ENCODE measurements at places on chromosomes 1 and 21.
A peak's percentile ranks its signal among the peaks of the same experiment; 100 is the strongest.

GRCh38 chr1:239098400-239099037 is 287.8 kb upstream of the CHRM3 start:
- no peak for DNase-seq

DNA sequence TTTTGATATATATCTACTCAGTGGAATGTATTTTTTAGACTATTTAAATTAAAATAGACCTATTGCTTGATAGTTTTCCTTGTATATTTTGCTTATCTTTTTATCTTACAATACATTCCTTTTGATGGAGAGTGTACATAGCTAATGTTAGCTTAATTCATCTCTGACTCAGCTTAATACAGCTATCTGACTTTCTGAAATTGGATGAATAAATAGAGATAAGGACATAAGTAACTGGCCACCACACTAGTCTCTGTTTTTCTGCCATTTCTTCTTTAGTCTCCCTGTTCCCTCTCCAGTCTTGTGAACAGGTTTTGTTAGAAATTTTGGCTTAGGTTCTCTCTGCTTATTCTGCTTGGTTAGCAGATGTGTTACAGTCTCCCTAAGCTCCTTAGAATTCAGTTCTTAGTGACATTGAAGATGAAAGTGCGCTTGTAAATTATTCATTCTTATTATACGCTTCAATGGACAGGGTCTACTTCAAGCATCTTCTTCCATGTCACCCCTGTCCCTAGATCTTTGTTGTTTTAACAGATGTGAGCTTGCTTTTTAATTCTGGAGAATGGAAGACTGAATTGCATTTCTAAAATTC is 59.6 kb downstream of the XPR1 start:
- DNase-seq = no peak

DNA sequence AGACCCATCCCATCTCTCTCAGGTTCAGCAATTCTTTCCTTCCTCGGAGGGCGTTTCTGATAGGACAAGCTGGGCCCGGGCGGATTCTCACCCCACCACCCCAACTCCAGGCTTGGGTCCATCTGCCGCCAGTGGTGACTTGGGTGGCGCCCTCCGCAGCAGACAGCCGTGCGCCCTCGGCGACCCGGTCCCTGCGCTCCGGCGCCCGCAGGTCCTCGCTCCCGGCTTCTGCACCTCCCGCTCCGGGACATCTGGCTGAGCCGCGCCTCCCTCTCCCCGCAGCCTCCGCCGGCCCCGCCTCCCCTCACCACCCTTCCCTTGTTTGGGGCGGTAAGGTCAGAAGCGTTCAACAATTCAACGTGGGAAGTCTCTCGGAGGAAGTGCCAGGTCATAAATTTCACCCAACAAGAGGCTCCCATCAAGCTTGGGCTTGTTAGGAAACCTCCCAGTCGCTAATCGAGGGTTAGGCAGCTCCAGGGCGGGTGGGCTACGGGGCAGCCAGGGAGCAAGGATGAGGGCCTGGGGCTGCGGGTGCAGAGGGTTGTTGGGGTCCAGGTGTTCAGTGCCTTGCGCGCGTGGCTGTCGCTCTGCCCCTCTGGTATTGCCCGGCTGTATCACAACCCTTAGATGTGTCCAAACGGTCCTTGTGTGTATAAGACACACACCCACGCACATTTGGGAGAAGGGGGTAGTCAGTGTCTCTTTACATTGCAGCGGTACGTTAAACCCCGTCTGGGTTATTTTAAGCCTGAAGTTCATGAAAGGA is 39.8 kb downstream of the OLIG1 start:
- no peak for DNase-seq

DNA sequence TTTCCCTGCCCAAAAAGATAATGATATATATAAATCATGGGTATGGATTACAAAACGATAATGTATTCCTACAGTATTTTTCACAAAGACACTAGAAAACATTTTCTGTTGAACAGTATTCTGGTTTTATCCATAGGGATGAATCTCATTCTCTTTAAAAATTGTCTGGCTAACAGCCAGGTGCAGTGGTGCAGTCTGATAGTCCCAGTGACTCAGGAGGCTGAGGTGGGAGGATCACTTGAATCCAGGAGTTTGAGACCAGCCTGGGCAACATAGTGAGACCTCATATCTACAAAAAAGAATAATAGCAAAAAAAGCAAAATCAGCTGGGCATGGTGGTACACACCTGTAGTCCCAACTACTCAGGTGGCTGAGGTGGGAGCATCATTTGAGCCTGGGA is 23.3 kb downstream of the PIP5K1A start:
- no peak for DNase-seq

DNA sequence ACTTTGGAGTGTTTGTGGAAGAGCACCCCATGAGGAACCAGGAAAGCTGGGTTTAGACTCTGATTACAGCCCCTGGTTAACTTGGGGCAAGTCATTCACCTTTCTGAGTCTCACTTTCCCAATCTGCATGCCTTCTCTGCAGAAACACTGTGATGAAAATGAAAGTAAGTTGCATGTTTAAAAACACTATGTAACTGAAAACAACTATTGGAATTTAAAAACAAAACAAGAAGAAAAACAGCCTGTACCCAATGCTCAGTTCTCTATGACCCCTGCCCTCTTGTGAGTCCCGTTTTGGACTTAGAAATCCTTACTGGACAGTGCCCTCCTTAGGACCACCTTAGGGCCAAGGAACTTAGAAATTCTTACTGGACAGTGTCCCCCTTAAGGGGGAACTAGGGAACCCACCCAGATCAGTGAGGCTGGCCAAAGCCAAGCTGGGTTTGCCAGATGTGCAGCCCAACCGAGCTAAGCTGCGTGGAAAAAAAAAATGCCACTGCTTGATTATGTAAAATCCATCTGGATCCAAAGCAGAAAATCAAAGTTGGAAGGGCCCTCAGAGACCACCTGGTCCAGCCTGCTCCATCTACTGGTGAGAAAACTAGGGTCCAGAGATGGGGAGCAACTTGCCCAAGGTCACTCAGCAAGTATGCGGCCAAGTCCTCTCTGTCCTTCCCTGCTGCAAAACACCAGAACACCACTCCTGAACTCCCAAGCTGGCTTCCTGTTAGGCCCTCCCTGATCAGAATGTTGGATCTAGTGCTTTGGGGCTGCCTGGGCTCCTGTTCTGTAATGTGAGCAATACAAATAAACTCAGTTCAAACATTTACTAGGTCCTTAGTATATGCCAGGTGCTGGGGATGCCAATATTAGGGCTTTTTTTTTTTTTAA is 77.7 kb downstream of the MRPL37 start:
- no peak for DNase-seq

DNA sequence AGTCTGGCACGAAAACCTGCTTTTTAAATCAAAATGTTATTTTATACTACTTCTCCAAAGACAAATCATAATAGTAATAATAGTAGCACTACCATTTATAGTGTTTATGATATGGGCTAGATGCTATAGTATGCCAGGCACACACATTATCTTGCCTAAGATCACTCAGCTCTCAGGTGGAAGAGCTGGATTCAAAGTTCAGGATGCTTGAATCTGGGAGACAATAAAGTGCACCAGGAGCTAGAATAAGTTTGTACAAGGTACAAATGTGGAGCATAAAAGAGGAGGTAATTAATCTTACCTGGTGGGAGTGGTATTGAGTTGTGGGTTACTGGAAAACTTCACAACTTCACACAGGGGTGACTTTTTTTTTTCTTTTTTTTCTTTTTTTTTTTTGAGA is 10.0 kb upstream of the ELOVL1 start:
- no peak for DNase-seq

- no peak for DNase-seq
Measured at GRCh38 chr21:14273736-14274538, 58.0 kb downstream of the RBM11 start.

DNA sequence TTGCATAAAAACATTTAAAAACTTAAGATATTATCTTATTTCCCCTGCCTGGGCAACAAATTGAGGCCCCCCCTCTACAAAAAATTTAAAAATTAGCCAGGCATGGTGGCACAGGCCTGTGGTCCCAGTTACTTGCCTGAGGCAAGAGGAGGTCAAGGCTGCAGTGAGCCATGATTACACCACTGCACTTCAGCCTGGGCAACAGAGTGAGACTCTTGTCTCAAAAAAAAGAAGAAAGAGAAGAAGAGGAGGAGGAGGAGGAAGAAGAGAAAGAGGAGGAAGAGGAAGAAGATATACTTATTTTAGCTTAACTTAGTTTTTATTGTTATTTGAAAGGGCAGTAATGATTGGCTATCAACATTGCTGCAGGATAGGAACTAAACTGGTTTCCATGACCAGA is 73.8 kb upstream of the IPO9 start:
- DNase-seq = no peak

DNA sequence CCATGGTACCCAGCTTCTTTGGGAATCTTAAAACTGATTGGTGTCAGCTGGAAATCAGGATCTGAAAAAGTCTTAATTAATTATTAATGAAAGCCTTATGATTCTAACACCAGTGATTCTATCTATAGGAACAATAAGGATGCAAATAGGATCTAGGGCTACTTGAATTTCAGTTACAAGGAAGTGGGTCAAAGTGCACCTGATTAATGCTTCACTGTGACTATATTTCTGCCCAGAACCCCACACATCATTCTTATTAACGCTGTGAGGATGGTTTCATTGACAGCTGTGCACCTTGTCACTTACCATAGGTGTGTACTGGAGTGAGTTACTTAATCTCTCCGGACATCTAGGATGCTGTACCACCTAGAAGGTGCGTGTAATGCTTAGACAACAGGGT is 99.8 kb upstream of the ETV3 start:
- DNase-seq = no peak

GRCh38 chr1:27525296-27526272 is 35.6 kb upstream of the WASF2 start:
- DNase-seq = peak; percentile 16

GRCh38 chr1:6348511-6349191 is 44.9 kb downstream of the ACOT7 start:
- DNase-seq = no peak

DNA sequence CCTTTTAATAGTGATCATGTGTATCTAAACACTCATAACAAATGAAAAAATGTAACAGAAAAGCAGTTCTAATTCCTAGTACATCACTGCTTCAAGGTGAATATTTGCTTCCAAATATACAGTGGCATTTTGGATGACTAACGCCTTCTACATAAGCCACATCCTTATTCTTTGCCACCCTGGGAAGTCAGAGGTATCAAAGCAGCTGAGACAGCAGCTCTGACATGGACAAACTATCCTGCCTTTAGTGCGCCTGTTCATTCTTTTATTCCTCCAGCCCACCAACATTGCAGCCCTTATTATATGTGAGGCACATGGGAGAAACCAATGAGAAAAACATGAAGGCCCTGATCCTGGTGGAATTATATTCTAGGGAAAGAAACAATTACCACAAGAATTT is 183.0 kb downstream of the APP start:
- no peak for DNase-seq

DNA sequence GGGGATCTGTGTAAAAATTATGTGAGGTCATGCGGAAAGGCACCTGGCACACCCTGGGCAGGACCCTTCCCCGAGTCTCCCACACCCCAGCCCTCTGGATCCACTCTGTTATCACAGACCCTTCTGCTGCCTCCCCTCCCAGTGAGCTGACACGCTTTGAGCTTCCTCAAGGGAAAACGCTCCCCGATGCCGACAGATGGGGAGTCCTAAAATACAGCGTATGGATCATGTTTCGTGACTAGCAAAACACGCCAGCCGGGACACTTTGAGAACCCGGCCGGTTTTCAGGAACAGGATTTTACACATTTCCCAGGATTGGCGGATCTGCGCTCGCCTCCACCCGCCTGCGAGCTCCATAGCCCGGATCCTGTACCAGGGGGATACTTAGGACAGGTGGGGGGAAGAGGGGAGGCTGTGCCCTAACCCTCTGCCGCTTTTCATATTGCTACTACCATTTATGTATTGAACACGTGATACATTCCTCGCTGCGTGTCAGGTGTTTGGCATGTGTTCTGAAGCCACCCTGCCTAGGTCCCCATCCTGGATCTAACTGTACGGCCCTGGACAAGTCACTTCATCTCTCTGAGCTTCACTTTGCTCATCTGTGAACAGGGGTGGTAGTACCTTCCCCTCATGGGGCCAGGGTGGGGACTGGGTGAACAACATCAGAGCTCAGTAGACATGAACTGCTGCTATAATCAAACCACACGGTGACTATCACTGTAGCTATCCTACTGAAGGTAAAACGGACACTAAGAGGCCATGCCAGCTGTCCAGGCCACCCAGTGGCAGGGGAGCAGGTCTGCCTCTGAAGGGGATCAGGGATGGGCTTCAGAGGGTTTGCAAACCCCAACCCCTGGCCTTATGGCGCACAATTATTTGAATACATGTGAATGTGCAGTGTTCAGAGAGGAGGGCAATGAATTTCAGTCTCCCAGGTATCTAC is 63.2 kb downstream of the SSBP3 start:
- DNase-seq = no peak

GRCh38 chr1:65316233-65316632 is 6.9 kb downstream of the DNAJC6 start:
- DNase-seq = no peak

DNA sequence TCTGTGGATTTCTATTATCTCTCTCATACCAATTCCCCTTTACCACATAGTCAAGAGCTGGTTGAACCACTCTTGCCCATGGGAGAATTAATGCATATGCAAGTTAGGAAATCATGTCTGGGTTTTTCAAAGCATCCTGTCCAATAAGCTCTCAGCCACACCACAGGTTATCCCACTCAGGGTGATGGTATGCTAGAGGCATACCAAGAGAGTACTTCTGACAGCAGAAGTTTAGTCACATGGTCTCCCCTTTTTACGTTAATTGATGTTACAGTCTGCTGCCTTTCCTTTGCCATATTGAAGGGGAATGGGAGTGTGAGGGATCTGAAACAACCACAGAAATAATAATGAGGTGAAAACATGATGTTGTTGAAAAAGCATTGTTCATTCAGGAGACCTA is 135.8 kb upstream of the PBX1 start:
- no peak for DNase-seq

DNA sequence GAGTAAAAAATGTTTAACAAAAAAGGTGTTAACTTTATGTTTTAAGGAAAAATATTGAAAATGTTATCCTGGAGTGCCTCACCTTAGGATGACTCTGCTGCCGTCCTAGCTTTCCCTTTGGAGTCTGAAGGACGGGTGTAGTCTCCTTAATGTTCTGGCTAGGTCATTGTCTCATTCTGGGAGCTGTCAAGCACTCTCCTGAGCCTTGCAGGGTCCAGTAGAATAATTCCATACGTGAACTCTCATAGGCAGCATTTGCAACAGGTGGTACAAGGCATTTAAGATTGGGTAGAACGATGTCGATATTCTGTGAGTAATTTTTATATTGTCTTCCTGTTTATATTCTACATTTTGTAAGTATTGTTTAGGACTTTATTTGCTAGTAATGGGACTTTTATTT is 283.6 kb upstream of the C1orf105 start:
- DNase-seq = no peak

- DNase-seq = no peak
Measured at GRCh38 chr1:205301205-205301821, 20.2 kb downstream of the NUAK2 start.

DNA sequence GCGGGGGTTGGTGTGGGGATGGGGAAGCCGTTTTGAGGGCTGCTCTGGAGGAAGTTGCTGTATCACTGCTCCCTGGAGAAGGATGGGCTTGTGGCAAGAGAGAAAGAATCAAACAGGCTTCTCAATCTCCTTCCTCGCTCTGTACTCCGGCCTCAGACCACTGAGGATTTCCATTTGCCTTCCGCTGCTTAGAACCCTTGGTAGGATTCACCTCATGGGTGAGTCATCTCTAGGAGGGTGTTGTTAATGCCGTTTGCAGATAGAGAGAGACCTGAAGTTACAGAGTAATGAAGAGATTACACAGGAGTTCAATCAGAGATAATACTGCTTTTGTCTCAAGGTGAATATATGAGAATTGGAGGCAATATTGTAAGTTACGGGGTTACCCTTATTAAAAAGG is 15.3 kb downstream of the SLC35F3 start:
- DNase-seq = no peak

- peak; percentile 6 for DNase-seq
Measured at GRCh38 chr1:23177438-23178380, 9.1 kb upstream of the LUZP1 start.

- DNase-seq = no peak
Measured at GRCh38 chr1:169586067-169586394, 250 bp downstream of the F5 start.

All from activated naive CD4-positive, alpha-beta T cell (primary cell).